ENCODE measurements at places on chromosomes 4 and X.

DNA sequence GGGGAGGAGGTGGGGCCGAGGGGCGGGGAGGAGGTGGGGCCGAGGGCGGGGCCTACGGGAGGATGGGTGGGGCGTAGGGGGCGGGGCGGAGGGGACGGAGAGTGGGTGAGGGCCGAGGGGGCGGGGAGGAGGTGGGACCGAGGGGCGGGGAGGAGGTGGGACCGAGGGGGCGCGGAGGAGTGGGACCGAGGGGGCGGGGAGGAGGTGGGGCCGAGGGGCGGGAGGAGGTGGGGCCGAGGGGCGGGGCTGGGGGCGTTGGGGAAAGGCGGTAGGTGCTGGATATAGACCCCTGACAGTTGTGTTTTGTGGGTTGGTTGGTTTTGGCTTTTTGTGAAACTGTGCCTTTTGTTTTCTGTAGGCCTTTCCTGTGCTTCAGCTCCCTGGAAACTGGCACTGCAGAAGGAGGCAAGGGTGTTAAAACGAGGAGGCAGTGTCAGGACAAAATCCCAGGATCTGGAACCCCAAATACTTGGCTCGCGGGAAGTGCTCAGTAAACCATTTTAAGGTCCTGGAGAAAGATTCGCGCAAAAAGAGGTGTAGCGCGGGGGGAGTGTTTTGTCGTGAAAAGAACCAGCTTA lies 580 bp upstream of the MMGT1 start:
- DNase-seq, result peak; percentile 66

GRCh38 chr4:16111533-16111932 lies 27.7 kb upstream of the PROM1 start:
- no peak for DNase-seq

DNA sequence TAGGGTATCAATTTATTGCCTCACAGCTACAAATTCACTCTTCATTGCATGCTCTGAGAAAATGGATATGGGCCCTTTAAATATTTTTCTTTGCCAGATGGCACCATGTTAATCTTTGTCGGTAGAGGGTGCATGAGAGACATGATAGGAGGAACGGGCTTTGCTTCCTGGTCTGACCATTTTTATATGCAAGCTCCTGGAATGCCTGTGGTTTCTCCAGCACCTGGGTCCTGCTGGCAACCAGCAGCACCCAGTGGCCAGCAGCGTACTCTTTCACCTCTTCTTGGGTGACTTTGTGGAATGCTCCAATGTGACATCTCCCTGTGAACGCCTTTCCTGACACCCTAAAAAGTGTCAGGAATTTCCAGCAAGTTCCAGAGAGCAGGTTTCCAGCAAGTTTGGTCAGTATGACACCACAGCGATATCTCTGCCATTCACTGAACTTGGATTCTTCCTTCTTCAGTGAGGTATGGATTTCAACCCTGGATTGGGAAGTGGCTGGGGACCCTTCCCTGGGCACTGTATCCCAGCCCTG lies 140.3 kb upstream of the PGRMC2 start:
- no peak for DNase-seq

DNA sequence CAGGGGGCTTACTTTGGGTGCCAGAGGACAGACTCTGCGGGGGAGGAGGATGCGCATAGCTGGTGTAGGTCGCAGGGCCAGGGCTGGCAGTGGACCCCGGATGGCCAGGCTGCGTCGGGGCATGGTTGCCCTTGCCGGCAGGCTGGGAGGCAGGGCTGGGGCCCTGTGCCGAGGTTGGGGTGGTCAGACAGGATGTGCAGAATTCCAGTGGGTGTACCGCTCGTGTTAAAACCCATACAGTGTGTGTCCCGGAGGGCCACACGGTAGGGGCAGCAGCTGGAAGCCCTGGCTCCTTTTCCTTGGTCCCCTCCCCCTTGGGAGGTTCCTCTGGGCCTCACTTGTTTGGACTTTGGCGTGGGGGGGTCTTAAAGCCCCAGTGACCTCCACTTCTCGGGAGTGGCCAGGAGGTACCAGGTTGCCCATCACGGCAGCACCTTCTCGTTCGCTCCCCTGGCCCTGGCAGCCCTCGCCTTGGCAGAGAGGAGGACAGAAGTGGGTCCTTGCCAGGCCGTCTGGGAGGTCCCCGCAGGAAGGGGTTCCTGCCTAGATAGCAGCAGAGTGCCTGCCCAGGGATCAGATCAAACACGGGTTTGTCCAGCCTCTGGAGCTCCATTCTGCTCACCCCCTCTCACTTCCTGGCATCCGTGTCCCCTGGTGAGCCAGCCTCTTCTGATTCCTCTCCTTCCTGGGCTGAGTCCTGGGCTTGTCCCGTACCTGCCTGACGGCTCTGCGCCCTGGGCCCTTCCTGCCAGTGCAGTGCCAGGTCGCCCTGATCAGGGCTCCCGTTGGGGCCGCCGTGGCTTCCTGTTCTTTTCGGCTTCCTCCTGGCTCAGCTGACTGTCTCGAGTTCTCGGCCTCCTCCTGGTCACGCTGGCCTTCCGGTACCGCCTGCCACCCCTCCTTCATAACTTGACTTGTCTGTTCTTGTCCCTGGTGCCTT lies 56.7 kb upstream of the HGFAC start:
- DNase-seq, result no peak

DNA sequence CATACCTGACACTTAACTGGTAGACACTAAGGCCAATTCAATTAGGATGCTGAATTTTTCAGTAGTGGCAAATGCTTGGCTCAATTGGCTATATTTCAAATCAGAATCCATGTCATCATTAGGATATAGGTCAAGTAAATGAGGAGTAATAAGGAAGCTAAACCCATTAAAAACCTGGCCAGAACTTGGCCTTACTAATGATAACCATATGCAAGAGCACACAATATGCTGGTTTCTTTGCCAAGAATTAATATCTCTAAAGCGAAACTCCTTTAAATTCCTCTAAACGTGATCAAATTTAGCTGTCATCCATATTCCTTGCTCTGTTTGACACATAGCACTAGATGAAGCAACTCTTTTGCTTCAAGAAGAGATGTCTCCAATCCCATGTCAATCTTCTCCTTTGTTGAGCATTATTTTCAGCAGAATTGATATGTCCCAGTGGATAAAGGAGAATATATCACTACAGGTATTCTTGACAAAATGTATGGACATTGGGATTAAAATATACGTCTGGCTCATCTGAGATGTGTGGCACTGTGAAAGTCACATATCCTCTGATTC lies 206.1 kb upstream of the ANKRD50 start:
- no peak for DNase-seq

DNA sequence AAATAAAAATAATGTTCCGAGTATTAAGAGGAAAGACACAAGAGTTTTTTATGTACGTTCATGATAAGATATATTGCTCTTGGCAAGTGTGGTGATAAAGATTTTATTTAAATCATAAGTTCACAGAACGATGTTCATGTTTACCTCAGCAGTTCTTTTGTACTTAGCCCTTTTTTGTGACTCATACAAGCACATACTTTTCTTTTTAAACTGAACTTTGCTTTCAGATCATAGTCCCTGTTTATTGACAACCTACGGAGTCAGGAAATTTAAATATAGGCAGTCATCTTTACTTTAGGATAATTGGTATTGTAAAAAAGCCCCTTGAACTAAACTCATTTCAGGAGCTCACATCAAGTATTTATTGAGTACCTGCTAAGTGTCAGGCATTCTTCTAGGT lies 1.3 kb upstream of the CTSO start:
- no peak for DNase-seq

DNA sequence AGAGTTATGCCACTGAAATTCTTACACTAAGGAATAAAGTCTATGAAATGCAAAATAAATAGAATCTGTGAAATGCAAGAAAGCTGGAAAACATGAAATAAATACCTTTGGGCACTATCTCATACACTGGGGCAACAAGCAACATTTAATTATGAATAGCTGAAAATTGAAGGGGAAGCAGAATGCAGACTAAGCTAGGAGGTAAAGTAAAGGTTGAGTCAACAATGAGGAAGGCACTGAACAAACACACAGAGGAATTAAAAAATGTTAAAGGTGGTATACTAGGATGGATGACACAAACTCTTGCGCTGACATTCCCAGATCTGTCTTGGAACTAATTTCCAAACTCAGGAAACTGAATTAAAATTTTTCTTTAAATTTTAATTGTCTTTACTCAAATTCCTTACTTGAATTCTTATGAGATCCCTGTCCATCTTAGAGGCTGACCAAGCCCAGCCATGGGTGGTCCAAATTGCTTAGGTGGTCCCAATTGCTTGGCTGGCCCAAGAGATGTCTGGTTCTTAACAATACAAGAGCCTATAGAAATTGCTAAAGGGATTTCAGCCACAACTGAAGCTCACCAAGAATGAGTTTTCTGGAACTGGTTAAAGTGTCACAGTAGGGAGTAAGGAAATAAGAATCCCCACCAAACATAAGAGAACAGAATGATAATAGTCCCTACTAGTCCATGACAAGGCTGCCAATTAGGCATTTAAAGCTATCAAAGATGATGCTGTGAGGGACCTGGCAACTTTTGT lies 41.3 kb upstream of the ZCCHC13 start:
- no peak for DNase-seq

GRCh38 chr4:25588206-25588605 lies 67.4 kb upstream of the SLC34A2 start:
- no peak for DNase-seq

GRCh38 chr4:163702736-163703135 lies 208.2 kb downstream of the TMA16 start:
- DNase-seq, result no peak
